ENCODE measurements at places on chromosomes 6 and 20. TPM values are rescaled to one million over a fixed set of nuclear protein-coding genes. Genes with fewer than 3 reads are reported as not detected.

KIAA1755 gene
- 0.18 TPM for total RNA-seq

SNHG17 gene
- total RNA-seq: 74.8 TPM

UBD gene
- not detected for total RNA-seq

SLX4IP gene
- 7.9 TPM for total RNA-seq

TREML2 gene
- total RNA-seq: 0.07 TPM

HLA-DRB1 gene
- total RNA-seq: 25.9 TPM

TREM2 gene
- not detected for total RNA-seq

POPDC3 gene
- 6.0 TPM for total RNA-seq

C20orf144 gene
- 0.26 TPM for total RNA-seq

TBX18 gene
- not detected for total RNA-seq

GDAP1L1 gene
- total RNA-seq: 6.8 TPM

ADGB gene
- total RNA-seq: not detected

RIPOR3 gene
- total RNA-seq: 0.48 TPM

PRL gene
- not detected for total RNA-seq

TRIM15 gene
- not detected for total RNA-seq

BPIFB1 gene
- total RNA-seq: not detected

PPP1R16B gene
- total RNA-seq: 8.2 TPM

PDE10A gene
- 0.31 TPM for total RNA-seq

VSX1 gene
- not detected for total RNA-seq

SLC4A11 gene
- 29.4 TPM for total RNA-seq

CEP57L1 gene
- 8.3 TPM for total RNA-seq

LY6G6F gene
- not detected for total RNA-seq
